ENCODE measurements at places on chromosomes 1 and 21.

GRCh38 chr1:6026095-6026809, 19.4 kb upstream of the KCNAB2 start:
- peak; percentile 47 for DNase-seq

DNA sequence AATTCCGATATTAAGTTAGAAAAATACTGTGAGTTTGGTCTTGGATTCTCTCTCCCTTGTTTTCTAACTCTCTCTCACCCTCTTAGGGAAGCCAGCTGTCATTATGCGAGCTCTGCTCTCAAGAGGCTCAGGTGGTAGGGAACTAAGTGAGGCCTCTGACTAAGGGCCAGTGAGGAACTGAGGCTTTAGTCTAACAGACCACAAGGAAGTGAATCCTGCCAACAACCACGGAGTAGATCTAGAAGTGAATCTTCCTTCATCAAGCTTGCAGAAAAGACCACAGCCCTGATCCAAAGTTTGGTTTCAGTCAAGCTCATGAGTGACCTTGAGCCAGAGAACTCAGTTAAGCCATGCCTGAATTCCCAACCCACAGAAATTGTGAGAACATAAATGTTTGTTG, 180.1 kb upstream of the PRMT6 start:
- peak; percentile 11 for DNase-seq

- DNase-seq, result peak; percentile 61
Measured at GRCh38 chr1:161730050-161730564, 8.8 kb downstream of the FCRLB start.

GRCh38 chr1:154288661-154289060, 16.2 kb downstream of the HAX1 start:
- no peak for DNase-seq

DNA sequence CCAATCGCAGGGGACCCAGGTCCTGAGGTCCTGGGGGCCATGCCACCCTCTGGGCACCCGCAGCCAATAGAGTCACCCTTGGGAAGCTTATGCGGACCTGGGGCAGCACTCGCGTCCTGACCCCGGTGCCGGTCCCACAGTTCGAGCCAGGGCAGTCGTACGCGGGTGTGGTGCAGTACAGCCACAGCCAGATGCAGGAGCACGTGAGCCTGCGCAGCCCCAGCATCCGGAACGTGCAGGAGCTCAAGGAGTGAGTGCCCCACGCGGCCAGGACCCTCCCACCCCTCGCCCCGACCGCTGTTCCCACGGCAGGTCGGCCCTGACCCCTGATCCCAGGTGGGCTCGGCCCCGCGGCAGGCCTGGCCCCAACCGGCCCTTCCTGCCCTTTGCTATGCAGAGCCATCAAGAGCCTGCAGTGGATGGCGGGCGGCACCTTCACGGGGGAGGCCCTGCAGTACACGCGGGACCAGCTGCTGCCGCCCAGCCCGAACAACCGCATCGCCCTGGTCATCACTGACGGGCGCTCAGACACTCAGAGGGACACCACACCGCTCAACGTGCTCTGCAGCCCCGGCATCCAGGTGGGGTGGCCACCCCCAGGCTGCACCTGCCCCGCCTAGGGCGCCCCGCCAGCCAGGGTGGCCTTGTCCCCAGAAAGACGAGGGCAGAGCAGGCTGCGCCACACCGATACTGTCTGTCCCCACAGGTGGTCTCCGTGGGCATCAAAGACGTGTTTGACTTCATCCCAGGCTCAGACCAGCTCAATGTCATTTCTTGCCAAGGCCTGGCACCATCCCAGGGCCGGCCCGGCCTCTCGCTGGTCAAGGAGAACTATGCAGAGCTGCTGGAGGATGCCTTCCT, 20.5 kb downstream of the COL6A1 start:
- DNase-seq, result no peak
